ENCODE measurements at places on chromosomes 11 and 22.
A peak's percentile ranks its signal among the peaks of the same experiment; 100 is the strongest.

GRCh38 chr11:6248248-6248647 lies 9.4 kb downstream of the CNGA4 start:
- peak; percentile 92 for DNase-seq

DNA sequence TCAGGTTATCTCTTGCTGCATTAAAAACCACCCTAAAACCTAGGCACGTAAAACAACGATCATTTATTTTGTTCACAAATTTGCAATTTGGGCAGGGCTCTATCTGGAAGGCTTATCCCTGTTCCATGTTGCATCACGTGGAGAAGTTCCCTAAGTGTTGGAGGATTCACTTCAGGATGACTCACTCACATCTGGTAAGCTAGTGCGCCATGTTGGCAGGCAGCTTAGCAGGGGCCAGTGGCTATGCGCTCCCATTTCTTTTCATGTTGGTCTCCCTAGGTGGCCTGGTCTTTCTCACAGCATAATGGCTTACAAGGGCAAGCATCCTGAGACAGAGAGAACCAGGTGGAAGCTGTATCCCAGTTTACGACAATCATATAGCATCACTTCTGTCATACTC lies 226.8 kb downstream of the BLID start:
- DNase-seq, result peak; percentile 62

- no peak for DNase-seq
Observed at GRCh38 chr22:22815397-22816170, 72.0 kb upstream of the IGLL5 start.

DNA sequence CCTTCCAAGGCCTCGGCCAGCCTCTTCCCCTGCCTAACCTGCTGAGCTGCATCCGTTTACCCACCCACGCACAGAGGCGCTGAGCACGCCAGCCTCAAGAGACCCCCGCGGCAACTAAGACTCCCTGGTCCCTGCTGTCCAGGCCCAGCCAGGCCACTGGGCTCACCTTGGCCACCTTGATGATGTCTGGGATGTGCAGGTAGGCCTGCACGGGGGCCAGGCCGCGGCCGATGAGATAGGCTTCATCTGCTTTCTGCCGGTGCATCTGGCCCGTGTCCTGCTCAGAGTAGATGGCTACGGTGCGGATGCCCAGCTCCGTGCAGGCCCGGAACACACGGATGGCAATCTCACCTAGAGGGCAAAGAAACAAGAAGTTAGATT lies 14.6 kb downstream of the LRFN4 start:
- no peak for DNase-seq

DNA sequence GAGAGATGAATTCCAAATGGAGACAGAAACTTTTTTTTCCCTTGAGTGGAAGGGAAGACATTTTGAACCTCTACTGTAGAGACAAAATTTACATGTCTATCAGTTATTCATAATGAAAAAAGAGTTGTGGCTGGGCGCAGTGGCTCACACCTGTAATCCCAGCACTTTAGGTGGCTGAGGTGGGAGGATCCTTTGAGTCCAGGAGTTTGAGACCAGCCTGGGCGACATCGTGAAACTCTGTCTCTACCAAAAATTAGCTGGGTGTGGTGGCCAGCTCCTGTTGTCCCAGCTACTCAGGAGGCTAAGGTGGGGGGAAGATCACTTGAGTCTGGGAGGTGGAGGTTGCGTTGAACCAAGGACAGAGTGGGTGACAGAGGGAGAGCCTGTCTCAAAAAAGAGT lies 4.1 kb downstream of the EED start:
- no peak for DNase-seq

DNA sequence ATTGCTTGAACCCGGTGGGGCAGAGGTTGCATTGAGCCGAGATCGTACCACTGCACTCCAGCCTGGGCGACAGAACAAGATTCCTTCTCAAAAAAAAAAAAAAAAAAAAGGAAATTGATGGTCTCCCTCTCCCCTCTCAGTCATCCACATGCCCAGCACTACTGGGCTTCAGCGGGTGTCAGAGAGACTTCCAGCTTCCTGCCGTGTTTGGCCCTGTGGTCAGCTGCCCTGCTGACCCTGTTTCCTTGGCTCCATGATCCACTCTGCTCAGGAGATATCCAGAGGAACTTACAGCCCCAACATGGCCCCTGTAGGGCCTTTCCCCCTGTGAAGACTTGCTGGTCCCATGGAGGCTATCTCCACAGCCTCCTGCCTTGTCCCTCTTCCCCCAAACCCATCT lies 6.1 kb upstream of the PNPLA3 start:
- no peak for DNase-seq

DNA sequence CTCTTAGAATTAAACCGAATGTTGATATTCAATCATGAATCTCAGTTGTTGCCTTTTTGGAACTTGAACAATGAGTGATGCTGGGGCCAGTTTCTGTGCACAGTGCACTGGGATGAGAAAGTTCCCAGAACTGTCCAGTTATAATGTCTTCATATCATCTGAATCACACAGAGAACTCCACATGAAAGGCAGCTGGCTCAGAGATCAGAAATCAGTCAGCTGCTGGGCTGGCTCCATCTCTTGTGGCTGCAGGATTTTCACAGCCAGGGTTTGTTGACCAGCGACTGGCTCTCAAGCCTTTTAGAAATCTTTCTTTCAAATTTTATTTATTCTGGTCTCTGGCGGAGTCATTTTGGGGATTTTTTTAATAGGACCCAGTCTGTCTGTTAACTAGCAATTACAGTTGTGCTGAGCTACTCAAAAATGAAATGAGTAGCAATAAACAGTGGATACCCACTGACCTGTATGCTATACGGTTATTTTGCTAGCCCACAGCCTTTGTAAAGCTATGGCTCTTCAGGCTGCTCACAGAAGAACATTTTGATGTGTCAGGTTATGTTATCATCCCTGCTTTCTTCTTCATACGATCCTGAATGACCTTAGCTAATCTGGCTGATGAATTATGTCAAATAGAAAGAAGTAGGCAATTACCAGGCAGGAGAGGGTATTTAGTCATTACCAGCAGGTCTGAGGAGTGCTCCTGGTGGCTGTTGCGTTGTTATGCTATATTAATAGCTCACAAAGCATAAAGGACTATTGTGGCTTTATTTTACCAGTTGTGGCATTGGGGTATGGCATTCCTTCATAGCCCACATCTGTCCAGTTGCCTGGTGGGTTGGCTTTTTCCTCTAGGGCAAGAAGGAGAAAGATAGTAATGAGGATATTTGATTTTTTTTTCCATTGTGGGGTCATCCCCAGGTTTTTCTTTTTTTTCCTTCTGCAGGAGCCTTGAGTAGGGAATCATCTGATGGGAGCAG lies 3.6 kb downstream of the FAT3 start:
- DNase-seq, result no peak

GRCh38 chr22:30881361-30882183 lies 87.0 kb downstream of the MORC2 start:
- DNase-seq, result peak; percentile 70

DNA sequence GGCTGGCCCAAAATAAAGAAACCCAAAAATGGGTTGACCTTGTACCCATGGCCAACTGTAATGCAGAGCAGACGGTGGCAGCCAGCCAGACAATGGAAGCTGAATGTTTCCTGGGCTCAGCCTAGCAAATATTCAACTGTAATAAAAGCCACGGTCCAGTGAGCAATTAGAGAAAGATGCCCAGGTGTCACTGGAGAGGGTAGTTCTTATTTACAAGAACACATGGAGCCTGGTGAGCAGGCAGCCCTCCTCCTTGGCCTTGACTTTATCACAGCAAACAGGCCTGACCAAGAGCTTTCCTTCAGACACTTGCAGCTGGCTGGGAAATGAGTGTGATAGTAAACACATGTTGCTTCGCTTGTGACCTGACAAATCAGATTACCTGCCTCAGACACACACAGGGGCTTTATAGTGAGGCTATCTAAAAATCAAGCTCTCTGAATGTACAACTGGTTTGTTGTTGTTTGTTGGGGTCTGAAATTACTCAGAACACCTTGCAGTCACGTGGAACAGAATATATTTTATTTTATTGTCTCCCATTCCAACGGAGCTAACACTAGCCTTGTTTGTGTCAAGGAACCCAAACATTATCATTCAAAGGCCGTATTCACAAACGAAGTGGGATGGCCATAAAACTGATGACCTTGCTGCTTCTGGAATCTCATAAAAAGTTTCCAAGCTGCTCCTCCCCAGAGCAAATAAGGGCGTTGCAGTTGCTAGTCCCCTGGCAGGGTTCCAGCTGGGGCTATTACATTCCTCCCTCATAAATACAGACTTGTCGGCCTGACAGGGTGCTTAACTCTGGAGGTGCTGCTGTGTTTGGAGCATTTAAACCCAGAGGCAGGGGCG lies 161.1 kb downstream of the BBOX1 start:
- peak; percentile 92 for DNase-seq

DNA sequence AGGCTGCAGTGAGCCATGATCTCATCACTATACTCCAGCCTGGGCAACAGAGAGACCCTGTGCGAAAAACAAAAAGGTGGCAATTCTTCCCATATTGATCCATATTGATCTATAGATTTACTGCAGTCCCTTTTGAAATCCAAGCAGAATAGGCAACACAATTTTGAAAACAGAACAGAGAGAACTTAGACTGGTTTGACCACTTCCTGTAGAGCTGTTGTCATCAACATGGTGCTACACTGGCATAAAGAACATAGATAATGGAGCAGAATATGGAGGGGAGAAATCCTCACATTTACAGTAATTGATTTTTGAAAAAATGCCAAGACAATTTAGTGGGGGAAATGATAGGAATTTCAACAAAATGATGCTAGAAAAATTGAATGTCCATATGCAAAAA lies 34.1 kb downstream of the GRK3 start:
- no peak for DNase-seq

GRCh38 chr11:73197348-73197747 lies 20.7 kb upstream of the P2RY2 start:
- no peak for DNase-seq

DNA sequence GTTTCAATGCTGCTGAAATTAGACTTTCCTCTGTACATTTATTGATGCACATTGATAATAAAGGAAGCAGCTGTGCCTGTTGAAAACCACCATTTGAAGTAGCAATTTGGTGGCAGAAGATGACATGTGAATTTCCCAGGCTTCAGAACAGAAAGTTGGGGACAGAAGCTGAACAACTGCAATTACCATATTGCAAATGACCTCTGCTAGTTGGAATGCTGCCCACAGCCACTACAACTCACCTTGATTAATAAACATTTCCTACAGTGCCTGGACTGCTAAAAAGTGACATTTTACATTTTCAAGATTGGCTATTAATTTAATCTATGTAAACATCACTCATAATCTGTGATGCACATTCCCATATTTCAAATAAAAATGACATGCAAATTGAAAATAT lies 208.6 kb downstream of the LUZP2 start:
- DNase-seq, result no peak

- peak; percentile 93 for DNase-seq
Observed at GRCh38 chr11:46338636-46338987, 8.7 kb upstream of the DGKZ start.

GRCh38 chr22:42317691-42318547 lies 47.5 kb upstream of the TCF20 start:
- DNase-seq, result no peak

- DNase-seq, result no peak
Observed at GRCh38 chr11:120598517-120599257, 87.1 kb downstream of the GRIK4 start.

DNA sequence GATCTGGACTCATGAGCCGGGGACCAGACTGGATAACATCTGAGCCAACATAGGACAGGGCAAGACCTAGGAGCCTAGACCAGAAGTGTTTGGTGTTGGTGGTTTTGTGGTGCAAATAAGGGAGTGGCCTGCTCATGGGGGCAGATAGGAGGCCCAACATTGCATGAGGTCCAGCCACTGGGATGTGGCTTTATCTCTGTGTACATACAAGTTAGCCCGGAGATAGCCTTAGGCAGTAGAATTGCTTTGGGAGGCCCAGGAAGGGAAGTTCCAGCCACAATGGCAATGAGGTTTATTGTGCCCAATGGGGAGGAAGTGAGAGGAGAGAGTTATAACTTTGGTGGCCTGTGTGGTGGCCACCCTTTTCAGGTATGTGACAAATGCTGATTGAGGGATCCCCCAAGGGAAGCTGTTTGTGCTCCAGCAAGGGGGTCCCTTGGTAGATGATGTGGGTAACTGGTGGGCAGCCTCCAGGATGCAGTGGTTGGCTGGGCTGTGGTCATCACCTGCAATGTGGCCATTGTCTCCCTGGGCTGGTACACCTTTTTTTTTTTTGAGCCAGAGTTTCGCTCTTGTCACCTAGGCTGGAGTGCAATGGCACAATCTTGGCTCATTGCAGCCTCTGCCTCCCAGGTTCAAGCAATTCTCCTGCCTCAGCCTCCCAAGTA lies 6.4 kb downstream of the LMO2 start:
- DNase-seq, result no peak

- DNase-seq, result no peak
Observed at GRCh38 chr22:31929167-31929930, 15.0 kb upstream of the YWHAH start.

- peak; percentile 1 for DNase-seq
Observed at GRCh38 chr11:131486100-131486499, 115.7 kb downstream of the NTM start.

DNA sequence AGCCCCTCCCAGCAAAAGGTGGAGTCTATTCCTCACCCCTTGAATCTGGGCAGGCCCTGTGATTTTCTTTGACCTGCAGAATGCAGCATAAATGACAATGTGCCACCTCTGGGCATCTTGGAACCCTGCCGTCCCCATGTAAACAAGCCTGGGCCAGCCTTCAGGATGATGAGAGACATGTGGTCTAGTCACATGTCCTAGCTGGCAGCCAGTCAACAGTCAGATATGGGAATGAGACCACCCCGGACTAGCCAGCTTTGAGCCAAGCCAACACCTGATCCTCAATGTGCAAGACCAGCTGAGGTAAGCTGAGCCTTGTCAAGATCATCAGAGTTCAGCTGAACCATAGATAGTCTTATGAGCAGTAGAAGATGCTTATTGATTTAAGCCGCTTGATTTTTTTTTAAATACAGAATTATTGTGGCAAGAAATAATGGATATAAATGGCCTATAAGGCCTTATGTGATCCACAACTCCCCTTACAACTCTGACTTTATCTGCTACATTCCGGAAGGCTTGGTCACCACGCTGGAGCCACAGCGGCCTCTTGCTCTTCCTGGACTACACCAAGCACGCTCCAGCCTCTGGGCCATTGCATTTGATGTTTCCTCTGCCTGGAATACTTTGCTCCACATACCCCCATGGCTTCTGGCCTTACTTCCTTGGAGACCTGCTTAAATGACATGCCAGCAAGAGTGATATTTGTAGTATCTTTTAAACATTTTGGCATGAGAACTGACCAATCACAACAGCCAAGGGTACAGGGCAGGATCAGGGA lies 225.9 kb upstream of the SESN3 start:
- DNase-seq, result peak; percentile 25

DNA sequence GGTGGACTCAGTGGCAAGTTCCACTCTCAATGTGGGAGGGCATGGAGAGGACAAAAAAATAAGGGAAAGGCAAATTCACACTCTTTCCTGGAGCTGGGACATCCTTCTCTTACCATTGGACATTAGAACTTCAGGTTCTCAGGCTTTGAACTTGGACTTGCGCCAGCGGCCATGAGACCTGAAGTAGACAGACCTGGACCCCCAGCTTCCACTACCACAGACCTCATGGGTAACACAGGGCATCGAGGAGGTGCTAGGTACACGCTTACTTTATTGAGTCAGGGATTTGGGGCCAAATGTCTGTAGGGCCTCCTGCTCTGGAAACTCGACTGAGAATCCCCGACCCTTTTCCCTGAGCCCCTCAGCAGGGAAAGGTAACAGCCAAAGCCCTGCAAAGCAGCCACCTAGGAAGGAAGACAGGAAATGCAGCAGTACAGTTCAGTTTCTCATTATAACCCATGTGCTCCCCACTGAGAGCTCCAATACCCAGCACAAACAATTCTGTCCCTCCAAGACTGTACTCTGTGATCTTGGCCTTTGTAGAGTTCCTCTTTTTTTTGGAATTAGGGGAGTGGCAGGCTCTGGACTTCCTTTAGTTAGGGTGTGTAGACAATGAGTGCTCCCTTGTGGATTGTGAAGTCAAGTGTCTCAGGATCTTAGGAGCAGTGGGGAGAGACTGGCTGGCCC lies 5.7 kb downstream of the CHRNA10 start:
- no peak for DNase-seq
